ENCODE measurements at places on chromosomes 7 and 10.

DNA sequence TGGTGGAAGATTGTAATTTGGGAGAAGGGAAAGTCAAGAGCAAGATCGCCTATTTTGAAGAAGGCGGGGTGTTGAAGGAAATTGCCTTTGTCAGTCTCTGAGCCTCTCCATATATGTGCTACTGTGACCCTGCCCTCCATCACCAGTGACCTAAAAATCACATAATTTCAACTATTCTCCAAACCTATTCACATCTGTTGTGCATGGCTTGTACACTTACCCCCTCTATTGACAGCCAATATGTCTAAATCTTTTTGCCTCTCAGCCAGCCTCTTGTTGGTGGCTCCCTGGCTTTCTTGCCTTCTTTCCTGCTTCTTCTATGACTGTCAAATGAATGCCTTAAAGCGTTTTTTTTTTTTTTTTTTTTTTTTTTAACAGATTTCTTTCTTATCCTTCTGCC lies 295.6 kb downstream of the AUTS2 start:
- no peak for DNase-seq

DNA sequence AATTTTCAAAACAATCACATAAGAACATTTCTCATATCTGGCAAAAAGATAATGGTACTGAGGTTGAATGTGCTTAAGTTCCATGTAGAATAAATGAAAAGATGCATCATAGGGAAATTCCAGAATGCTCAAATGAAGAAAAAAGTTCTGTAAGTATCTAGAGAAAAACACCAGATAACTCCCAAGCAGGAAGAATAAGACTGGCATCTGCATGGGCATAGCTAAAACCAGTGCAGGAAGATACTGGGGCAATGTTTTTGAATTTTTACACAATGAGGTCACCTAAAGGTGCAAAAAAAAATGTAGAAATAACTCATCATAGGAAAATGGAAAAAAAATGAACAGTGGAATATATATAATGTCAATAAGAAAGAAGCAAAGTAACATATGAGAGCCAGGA lies 275.2 kb downstream of the BAMBI start:
- DNase-seq = no peak

GRCh38 chr7:48964074-48964473 lies 39.7 kb downstream of the CDC14C start:
- peak; percentile 0 for DNase-seq

- no peak for DNase-seq
Observed at GRCh38 chr10:44427479-44427878, 42.6 kb upstream of the CXCL12 start.

DNA sequence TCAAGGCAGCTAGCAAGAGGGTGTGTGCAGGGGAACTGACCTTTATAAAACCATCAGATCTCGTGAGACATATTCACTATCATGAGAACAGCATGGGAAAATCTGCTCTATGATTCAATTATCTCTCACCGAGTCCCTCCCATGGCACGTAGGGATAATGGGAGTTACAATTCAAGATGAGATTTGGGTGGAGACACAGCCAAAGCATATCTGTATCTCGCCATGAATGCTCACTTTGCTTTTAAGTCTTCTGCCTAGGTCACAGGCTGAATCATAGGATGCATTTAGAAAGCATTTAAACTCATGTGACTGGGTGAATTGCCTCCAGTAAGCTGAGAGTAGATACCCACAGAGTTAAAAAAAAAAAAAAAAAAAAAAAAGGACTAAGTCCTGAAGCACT lies 220.0 kb downstream of the AGMO start:
- DNase-seq = no peak
